Activated naive CD8-positive, alpha-beta T cell treated with anti-CD3 and anti-CD28 coated beads, Interleukin-2, amount 10 ng/mL, durations not matched to agents 7 days and 5 days (primary cell): ENCODE measurements at places on chromosomes 12 and 14. TPM values are rescaled to one million over a fixed set of nuclear protein-coding genes. Genes with fewer than 3 reads are reported as not detected.
A peak's percentile ranks its signal among the peaks of the same experiment; 100 is the strongest.

Gene HCAR1
- 0.08 TPM for total RNA-seq

Gene COX8C
- not detected for total RNA-seq

Gene GLIPR1L1
- total RNA-seq = not detected

Gene TAS2R8
- total RNA-seq = not detected

Gene PTGER2
- 119 TPM for total RNA-seq

Gene SERPINA5
- total RNA-seq = not detected

- peaks cover 3% of the 10 kb centered on the region for H3K4me1 ChIP-seq
- no peaks in the 10 kb centered on the region for H3K36me3 ChIP-seq
- H3K4me3 ChIP-seq = no peak overlapping the region
- no peak overlapping the region for H3K27ac ChIP-seq
Measured at GRCh38 chr14:104263675-104264358, 125.4 kb downstream of the KIF26A start.

DNA sequence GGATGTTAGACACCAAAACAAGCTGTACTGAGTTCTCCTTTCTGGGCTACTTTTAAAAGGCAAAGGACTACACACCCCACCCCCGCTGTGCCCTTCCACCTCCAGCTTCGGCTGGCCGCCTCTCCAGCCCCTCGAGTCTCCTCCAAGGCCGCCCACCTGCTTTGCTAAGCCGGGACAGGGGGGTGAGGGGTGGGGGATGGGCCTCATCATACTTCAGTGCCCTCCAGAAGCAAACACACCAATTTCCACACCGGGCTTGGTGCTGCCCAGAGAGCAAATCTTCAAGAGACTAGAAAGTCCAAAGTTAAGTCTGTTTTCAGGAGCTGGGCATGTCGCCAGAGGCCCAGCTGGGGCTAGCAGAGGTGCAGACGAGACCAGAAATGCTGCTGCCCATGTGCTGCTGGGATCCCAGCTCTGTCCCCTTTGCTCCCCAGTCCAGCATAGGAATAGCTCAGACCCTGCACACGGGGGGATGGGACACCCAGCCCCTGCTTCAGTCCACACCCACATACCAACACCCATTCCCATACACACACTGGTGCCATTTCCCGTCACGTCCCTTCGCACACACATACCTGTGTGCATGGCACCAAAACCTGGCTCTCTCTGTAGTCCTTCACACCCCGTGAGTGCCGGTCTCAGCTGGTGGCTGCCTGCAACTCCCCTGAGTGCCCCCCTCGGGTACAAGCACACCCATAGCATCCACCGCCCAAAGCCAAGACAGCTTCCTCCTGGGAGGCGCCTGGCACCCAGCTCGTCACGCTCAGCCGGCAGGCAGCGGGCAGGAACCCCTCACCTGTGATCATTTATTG lies 1.0 kb downstream of the SLC6A12 start:
- DNase-seq = no peak
- no peaks in the 10 kb centered on the region for H3K4me1 ChIP-seq
- H3K27me3 ChIP-seq = peaks cover 19% of the 10 kb centered on the region
- no peak overlapping the region for H3K27ac ChIP-seq
- H3K36me3 ChIP-seq = no peaks in the 10 kb centered on the region

DNA sequence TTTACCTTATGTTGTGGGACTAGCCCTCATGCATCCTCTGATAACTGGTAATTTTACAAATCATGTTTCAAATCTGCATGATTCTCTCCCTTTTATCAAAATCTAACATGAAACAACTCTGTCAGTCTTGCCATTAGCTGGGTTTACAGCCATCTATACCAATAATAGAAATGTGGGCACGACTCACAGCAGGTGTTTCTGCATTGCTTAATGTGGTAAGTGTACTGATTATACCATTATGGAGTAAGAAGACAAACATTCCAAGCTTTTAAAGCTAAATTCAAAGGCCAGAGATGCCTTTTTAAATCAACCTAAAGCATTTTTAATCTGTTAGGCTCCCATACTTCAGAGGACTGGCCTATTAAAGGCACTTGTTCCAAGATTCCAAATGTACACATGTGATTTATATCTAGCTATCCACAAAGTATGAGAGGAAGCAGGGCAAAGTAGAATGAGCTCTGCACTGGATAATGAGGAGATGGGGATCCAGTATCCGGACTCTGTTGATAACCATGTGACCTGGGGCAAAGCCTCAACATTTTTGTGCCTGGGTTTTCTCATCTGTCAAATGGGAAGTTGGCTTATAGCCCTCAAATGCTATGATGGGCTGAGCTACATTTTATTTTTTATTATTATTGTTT lies 52.3 kb upstream of the FUT8 start:
- no peak overlapping the region for H3K27ac ChIP-seq
- H3K27me3 ChIP-seq = no peaks in the 10 kb centered on the region
- DNase-seq = no peak
- H3K36me3 ChIP-seq = peaks cover 61% of the 10 kb centered on the region
- peaks cover 44% of the 10 kb centered on the region for H3K4me1 ChIP-seq

DNA sequence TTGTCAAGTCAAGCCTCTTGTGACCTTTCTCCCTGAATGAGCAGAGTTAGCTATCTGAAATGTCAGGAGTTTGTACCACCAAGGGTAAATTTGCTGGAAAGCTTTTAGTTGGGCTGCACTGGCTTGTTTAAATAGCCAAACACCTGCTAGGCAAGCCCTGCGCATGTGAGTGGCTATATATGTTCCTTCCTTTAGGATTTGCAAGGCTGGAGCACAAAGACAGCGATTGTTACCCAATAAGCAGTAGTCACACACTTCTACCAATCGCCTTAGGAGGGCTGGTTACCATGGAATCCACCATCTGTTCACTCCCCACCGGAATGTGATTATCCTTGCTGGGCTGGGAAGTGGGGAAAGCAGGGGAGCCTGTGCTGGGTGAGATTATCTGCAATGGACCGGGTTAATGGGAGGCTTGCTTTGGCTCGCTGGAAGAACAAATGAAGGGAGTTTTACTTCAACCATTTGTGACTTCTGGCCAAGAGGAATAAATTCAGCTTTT lies 102.5 kb downstream of the FGD4 start:
- no peak overlapping the region for H3K4me3 ChIP-seq
- peaks cover 3% of the 10 kb centered on the region for H3K27me3 ChIP-seq
- H3K36me3 ChIP-seq = no peaks in the 10 kb centered on the region
- H3K4me1 ChIP-seq = peaks cover 5% of the 10 kb centered on the region

GRCh38 chr14:92585981-92586937 lies 72.7 kb downstream of the RIN3 start:
- no peaks in the 10 kb centered on the region for H3K27me3 ChIP-seq
- H3K4me3 ChIP-seq = peak overlapping the region; percentile 73
- H3K36me3 ChIP-seq = peaks cover 56% of the 10 kb centered on the region
- peak; percentile 53 for DNase-seq
- H3K4me1 ChIP-seq = peaks cover 79% of the 10 kb centered on the region

DNA sequence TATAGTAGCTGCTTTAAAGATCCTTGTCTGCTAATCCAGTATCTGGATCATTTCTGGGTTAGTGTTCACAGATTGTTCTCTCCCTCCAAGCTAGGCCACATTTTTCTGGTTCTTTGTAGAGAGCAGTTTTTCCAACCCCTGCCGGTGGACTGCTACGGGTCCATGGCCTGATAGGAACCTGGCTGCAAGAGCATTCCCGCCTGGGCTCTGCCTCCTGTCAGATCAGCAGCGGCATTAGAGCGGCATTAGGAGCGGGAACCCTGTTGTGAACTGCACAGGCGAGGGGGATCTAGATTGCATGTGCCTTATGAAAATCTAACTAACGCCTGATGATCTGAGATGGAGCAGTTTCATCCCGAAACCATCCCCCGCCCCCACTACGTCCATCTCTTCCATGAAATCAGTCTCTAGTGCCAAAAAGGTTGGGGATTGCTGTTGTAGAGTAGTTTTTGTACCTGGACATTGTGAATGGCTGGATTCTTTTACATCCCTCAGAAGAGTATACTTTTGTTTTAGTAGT lies 50.4 kb downstream of the MYRFL start:
- no peak overlapping the region for H3K27ac ChIP-seq
- no peak overlapping the region for H3K4me3 ChIP-seq
- no peaks in the 10 kb centered on the region for H3K36me3 ChIP-seq
- peaks cover 6% of the 10 kb centered on the region for H3K4me1 ChIP-seq
- peaks cover 13% of the 10 kb centered on the region for H3K27me3 ChIP-seq
- DNase-seq = no peak
